ENCODE measurements at places on chromosomes 5 and 9.

DNA sequence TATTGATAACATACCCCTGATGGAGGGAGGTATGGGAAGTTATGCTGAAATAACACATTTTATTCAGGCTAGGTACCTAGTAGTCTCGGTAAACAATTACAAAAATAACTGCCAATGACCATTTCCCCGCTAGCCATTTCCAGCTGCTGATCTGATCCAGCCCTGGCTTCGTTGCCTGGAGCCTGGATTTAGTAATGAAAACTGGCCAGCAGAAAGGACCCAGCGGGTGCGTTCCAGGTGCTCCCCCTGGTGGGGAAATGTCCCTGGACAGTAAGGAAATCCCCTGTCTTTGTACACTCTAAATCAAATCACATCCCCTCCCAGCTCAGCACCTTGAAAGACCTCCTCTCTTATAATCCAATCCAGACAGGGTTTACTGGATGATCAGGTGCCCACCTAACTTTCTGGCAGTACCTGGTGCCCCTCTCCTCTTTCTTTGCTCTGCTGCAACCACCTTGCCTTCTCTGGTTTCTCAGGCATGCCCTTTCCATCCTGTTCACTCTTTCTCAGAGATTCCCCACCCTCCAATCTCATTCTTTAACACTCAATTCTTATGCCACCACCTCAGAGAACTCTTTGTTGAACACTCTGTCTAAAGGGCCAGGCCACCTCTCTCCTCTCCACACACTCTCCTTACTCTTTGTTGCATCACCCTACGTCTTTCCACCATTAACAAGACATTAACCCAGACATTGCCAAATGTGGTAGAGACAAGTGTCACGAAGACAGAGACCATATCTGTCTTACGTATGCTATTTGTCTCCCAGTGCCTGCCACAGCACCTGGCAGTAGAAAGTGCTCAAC, 50.1 kb upstream of the SMAD5 start:
- peak; percentile 89 for DNase-seq

- no peak for DNase-seq
Measured at GRCh38 chr5:24433555-24433954, 211.2 kb downstream of the CDH10 start.

- DNase-seq = no peak
Measured at GRCh38 chr9:78866207-78867132, 569.5 kb downstream of the PSAT1 start.

- no peak for DNase-seq
Measured at GRCh38 chr9:83062651-83063527, at the start of gene RASEF. RASEF (minus strand) TSS chr9:83063142; CDS start chr9:83062867, 275 bp downstream.

DNA sequence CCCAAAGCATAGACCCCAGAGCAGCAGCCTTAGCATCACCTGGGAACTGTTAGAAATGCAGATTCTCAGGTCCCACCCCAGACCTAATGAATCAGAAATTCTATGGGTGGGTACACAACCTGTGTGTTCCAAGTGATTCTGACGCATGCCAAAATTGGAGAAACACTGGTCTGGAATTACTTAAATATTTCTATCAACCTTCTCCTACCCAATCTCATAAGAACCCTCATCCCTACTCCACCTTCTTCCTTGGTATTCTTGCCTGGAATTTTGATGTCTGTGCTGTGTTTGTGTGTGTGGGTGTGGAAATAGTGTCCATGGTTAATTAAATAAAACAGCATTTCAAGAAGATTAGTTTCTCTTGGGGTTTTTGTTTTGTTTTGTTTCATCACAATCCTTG, 111.8 kb downstream of the CEMIP2 start:
- DNase-seq = no peak

- DNase-seq = no peak
Measured at GRCh38 chr5:113527746-113528145, 14.3 kb downstream of the YTHDC2 start.

- no peak for DNase-seq
Measured at GRCh38 chr5:65563777-65564176, 681 bp downstream of the PPWD1 start.

DNA sequence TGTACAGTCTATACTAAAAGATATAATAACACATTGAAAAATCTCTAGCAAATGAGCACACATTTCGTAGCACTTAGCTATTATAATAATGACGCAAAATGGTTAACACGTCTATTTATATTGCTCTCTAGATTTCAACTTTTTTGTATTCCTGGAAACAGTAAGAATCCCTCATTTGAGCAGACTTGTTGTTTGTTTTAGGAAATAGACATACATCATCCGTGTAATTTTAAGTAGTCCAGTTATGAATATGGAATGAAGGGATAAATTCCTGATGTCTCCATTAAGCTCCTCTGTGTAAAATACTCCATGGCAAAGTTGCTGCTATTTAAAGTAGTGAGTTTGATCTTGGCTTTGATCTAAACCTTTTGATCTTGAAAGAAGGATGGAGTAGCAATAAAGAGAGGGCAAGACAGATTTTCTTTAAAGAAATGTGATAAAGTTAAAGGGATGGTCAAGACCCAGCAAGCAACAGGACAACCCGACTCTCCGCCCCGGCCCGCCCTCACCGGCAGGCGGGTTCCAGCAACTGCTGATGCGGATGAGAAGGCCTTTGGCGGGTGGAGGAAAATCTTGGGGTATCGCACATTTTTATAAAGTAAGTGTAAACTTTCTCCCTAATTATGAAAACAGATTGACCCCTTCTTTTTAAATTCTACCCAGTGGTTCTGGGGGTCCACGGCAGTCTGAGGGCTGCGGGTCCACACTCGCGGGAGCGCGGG, 277.4 kb downstream of the AOPEP start:
- DNase-seq = peak; percentile 81

DNA sequence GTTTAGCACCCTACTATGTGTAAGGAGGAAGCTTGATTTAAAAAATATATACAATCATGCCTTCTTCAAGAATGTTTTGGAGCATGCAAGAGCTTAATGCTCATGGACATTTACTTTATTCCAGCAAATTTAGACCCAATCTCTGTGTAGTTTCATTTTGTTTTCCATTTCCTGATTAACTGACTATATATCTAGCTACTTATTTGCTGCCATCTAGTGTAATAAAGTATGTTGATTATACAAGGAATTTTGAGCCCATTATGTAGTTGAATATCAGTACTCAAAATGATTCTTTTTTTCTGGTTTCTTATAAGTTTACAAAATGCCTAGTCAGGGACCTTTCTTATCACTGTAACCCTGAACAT, 100.0 kb upstream of the CCDC152 start:
- DNase-seq = no peak

GRCh38 chr9:128146591-128147120, 2.6 kb upstream of the LCN2 start:
- DNase-seq = no peak

- DNase-seq = no peak
Measured at GRCh38 chr5:107997338-107997980, 326.7 kb upstream of the EFNA5 start.

GRCh38 chr5:32531885-32532520, 53.4 kb upstream of the SUB1 start:
- DNase-seq = no peak

- DNase-seq = no peak
Measured at GRCh38 chr5:39520232-39520572, 95.4 kb upstream of the DAB2 start.

DNA sequence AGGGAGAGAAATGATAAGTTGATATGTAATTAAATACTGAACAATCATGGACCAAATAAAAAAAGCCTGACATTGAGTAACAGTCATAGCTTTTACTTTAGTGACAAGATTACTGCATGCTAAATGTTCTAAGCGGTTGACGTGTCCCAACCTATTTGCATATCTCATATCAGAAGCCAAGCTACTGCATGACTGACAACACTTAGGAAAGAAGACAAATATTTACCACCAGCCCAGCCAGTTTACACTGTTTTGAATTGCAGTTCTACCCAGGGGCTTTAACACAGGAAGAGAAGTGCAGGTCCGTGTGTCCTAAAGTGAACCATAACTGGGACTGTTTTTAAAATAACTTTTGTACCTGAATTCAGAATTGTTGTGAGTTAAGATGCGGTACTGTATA, 219.9 kb downstream of the PRDM9 start:
- DNase-seq = no peak

DNA sequence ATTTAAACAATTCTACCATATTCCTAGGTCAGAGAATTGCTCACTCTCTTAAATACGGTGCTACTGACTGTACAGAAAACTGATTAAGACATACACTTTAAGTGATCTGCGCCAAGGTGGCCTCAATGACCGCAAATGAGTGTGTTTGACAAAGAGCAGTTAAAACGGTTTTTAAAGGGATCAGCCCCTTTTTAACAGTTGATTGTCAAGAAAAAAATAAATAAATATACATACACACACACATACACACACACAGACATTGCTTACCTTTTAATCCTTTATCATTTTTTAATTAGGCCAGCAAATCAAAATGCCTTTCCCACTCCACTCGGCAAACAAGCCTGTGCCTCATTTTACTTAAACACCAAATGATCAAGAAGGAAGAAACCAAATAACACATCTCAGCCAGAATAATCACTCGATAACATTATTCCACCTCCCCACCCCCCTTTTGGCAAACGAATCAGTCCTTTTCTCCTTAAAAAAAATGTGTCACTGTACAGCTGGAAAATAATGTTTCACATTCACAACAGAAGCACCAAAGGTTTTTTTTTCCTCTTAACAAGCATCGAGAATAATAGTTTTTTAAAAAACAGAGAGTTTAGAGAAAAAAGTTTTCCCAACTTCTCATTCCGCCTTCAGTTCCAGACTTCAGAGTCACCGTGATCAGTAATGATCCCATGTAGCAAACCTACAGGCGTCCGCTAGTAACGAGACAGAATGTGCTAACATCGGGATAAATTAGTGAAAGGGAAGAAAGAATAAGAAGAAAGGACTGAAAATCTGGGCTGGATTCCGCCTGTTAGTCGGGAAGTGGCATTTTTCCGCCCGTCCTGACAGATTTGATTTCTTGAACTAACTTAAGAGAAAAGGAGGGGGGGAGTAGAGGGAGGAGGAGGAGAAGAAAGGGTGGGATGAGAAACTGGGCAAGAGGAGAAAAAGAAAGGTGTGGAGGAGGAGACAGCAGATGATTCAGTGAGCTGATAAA, at the start of gene ZNF608:
TSS of gene ZNF608 (minus strand) at position 712 of the 988 bp plus-strand sequence. CDS start 1,650 bp downstream, outside the sequence.
- DNase-seq = no peak

DNA sequence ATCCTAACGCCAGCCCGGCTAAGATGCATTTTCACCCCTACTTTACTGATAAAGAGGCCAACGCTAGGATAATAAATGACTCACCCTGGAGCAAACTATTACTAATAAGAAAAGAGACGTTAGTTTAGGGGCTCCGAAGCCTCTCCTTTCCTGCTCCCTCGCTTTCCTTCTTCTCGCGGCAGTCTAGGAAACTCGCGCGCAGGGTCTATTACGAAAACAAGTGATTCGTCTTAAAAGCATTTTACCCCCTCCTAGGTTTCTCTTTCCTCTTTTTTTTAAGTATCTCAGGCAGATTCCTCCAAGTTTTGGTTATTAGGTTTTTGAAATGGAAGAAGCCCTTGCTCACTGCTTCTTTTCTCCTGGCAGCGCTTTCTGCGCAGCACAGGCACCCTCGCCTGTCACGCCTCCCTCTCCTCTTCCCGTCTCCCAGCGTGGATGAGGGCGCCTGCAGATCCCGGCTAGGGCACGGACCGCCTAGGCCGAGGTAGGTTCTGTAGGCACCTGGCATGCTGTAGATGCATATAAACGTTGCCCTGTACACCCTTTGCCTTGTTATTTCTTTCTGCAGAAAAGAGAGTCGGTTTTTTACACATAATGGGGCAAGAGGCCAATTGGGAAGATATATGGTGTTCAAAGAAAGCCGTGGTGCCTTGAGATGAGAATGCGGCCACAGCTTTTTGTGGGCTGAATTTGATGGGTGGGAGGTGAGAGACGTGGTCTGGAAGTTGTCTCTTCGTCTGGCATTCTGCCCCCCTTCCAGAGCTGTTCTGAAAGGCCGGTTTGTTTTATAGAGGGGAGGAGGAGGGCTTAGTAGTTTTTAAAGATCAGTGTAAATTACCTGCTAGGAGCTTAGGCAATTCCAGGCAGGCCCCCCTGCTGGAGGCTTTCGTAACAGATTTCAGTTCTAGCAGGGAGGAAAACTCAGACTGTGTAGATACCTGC, 983 bp downstream of the GCNT1 start:
- DNase-seq = peak; percentile 60

DNA sequence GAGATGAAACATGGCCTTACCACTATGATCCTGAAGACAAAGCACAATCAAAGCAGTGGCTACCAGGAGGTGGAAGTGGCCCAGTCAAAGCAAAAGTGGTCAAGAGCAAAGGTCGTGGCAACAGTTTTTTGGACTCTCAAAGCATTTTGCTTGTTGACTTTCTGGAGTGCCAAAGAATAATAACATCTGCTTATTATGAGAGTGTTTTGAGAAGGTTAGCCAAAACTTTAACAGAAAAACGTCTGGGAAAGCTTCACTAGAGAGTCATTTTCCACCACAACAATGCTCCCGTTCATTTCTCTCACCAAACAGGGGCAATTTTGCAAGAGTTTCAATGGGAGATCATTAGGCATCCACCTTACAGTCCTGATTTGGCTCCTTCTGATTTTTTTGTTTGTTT, 33.6 kb upstream of the MAMDC2 start:
- no peak for DNase-seq

DNA sequence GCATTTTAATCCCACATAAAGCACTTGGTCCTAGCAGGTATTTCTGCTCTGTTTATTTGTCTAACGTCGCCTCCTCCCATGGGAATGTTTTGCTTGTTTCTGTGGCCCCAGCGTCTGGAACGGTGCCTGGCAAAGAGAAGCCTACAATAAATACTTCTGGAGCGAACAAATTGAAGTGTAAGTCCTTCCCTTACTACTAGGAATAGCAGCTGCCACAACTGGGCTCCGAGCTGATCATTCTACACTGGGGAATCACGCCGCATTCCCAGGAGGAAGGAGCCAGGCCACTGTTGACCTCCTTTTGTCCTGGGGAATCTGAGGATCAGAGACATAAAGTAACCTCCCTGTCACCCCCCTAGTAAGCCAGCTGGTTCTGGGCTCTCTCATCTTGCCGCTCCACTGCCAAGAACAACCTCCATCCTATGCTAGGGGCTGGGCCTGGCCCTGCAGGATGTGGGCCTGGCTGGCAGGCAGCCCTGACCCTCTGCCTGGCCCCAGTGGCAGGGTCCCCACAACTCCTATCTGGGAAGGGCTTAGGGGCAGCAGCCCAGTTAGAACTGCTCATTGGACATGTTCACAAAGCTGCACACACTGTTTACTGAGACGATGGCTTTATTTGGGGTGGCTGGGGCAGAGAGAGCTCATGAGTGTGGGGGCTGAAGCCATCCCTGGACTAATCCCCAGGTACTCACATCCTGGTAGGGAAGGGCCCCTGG, 82.8 kb downstream of the GTF3C4 start:
- no peak for DNase-seq

DNA sequence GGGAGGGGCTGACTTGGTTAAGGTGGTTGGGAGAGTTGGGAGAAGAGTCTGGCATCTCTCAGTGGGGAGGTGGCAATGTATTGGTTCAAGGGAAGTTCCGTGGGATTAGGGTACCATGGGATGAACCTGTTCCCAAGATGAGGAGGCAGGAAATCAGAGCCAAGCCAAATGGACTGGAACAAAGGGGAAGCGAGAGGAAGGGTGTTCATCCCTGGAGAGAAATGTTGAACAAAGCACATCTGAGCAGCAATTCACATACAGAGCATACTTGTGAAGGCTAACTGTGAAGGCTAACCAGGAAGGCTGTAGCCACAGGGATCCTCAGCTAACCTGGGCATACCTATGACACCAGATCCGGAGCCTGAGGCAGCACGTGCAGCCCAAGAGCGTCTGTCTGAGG, 214.0 kb downstream of the MCTP1 start:
- DNase-seq = no peak
